Stimulated activated CD4-positive, alpha-beta T cell treated with anti-CD3 and anti-CD28 coated beads, TNF-alpha, amount 100 ng/mL, for 4 hours (primary cell): ENCODE measurements at places on chromosomes 4 and X.

- DNase-seq: no peak
These were observed 1.6 kb upstream of the JCHAIN start for GRCh38 chr4:70667740-70668535.

GRCh38 chr4:77911842-77912450 lies 49.3 kb downstream of the MRPL1 start:
- DNase-seq: no peak

- DNase-seq: no peak
These were observed 110.9 kb upstream of the ANK2 start for GRCh38 chr4:112938461-112939058.

DNA sequence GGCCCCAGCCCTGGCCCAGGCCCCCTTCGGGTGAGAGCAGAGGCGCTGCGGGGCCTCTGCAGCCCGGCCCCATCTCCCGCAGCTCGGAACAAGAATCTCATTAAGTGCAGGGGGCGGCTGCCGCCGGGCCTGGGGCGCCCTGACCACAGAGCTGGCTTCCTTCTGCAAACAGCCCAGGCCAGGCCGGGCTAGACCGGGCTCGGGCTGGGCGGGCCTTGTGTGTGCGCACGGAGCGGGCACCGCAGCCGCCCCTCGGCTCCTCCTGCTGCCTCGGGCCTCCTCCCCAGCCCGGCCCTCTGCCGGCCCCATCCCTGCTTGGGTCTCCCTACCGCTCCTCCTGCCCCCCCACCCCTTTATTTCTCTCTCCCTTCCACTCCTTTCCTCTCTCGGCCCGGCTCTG lies 83.3 kb downstream of the EFNB1 start:
- no peak for DNase-seq

DNA sequence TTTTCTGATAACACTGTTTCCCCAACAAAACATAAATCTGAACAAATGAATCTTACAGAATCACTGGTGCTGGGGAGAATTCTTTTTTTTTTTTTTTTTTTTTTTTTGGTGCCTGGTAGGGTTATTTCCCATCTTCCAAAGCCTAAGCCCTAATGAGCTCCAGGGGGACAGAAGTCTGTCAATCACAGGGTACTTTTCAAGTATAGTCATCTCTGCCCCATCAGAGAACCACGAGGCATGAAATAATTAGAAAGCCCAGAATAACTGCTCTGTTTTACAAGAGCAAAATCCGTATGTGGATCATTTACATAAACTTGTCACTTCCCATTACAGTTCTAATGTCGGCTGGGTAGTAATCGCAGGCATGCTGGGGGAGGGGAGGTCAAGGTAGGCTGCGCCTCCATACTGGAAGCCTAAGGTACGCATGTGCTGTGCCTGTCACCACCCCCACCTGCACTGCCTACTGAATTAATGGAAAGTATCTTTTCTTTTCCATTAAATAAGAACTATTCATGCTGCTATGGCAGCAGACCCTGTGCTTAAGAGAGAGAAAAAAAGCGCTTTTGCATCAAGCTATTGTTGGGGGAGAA lies 164.7 kb upstream of the LEF1 start:
- no peak for DNase-seq

GRCh38 chr4:84879651-84880200 lies 86.8 kb downstream of the WDFY3 start:
- DNase-seq: no peak

GRCh38 chr4:142823796-142824195 lies 22.3 kb downstream of the INPP4B start:
- DNase-seq: no peak

DNA sequence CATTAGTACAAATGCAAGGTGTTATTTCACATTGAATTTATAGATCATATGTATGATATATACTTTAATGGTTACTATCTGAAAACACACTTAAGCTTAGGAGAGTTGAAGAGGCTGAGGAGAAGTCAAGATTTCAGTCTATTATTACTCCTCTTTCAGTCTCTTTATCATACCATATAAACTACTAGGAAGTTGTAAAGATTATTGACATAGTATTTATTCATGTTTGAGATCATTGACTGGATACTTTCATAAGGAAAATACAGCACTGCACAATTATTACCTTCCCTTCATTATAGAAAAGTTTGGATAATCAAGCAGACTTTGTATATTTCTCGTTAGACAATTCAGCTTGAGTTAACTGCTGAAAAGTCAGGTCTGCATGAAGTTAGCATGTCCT lies 10.0 kb upstream of the SGMS2 start:
- DNase-seq: no peak

DNA sequence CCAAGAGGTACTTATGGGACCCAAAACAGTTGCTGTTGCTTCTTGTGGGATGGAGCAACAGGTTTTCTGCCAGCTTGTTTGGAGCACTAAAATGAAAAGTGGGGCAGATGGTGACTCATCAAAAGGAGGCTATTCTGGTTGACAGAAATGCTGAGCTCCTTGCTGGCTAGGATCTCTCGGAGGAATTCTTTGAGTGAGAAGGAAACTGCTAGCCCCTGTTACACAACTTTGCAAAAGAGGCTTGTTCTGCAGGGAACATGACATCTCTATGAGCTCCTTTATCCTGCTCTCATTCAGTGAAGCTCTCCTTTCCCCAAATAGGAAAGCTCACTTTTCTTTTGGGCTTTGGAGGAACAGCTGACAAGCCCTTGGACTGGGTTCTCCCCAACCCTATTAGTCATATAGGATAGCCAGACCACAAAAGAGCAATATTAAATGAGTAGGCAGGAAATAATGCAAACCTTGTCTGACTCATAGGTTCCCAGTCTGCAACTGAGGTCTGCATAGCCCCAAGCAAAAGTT lies 108.3 kb downstream of the CDS1 start:
- DNase-seq: no peak

DNA sequence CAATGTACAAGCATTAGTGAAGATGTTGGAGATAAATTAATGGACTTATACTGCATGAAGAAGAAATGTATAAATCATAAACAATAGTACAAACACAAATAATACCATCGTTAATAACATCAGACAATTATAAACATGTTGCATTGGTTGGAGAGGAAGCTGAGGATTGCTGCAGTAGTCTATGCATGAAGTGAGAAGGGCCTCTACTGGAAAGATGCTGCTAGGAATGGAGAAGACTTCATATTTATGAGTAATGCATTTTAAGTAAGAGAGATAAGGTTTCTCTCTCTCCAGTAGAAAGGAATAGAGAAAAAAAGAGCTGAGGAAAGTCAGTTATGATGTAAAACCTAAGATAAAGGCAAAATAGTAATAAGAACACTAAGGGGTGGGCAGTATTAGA lies 247.8 kb downstream of the GRID2 start:
- no peak for DNase-seq

GRCh38 chrX:21610168-21610567 lies 48.0 kb downstream of the KLHL34 start:
- no peak for DNase-seq

- no peak for DNase-seq
These were observed 54.1 kb downstream of the SHROOM3 start for GRCh38 chr4:76488888-76489685.

GRCh38 chrX:150450519-150451177 lies 87.5 kb downstream of the MAMLD1 start:
- DNase-seq: no peak

- DNase-seq: no peak
These were observed 102.7 kb downstream of the TRAM1L1 start for GRCh38 chr4:116982656-116983055.

GRCh38 chrX:98067611-98068010 lies 1183.9 kb downstream of the RPA4 start:
- no peak for DNase-seq

DNA sequence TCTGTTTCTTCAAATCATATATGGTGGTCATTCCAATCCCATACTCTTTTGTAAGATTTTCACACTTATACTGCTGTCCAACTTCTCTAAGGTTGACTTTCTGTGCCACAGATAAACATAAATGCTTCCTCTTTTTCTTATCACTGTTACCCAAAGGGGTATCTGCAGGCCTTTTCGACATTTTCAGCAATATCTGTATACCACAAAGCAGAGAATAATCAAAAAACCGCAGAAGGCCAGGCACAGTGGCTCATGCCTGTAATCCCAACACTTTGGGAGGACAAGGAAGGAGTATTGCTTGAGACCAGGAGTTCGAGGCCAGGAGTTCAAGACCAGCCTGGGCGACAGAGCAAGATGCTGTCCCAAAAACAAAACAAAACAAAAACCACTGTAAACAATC lies 3.1 kb upstream of the RFC1 start:
- no peak for DNase-seq

- DNase-seq: no peak
These were observed 66.9 kb downstream of the LUZP4 start for GRCh38 chrX:115356369-115356768.

DNA sequence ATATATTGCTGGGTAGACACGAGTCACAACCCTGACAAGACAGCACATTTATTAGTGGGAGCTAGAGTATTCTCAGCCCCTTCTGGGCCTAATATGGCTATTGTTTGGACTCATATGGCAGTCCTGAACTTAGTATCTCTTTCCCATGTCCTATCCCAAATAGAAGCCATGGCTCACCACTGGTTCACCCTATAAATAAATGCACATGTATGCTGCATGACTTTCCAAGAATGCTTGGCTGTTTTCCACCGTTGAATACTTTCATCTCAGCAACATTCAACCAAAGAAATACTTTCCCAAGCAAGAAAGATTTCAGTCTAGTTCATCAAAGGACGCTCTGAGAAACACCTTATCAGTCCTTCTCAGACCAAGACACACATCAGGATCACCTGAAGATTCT lies 36.7 kb downstream of the SMPX start:
- DNase-seq: no peak

GRCh38 chr4:30904215-30904555 lies 184.0 kb downstream of the PCDH7 start:
- DNase-seq: no peak

- DNase-seq: no peak
These were observed 219.3 kb upstream of the LDB2 start for GRCh38 chr4:17117746-17118145.

DNA sequence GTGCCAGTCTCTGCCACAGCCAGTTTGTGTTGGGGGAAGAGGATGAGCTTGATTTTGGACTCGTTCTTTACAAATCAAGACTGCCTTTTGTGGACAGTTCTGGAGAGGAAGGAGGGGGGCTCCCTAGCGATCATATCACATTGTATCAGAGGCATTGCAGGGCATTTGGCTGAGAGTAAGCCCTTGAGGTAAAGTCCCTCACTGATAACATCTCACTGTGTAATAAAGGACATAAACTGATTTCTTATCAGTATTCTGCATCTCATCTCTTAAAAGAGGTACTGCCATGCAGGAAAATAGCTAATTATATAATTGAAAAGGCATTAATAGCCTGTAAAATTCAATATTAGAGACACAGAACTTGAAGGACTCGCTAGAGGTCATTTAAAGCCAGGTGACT lies 6.1 kb upstream of the IGFBP7 start:
- DNase-seq: no peak

DNA sequence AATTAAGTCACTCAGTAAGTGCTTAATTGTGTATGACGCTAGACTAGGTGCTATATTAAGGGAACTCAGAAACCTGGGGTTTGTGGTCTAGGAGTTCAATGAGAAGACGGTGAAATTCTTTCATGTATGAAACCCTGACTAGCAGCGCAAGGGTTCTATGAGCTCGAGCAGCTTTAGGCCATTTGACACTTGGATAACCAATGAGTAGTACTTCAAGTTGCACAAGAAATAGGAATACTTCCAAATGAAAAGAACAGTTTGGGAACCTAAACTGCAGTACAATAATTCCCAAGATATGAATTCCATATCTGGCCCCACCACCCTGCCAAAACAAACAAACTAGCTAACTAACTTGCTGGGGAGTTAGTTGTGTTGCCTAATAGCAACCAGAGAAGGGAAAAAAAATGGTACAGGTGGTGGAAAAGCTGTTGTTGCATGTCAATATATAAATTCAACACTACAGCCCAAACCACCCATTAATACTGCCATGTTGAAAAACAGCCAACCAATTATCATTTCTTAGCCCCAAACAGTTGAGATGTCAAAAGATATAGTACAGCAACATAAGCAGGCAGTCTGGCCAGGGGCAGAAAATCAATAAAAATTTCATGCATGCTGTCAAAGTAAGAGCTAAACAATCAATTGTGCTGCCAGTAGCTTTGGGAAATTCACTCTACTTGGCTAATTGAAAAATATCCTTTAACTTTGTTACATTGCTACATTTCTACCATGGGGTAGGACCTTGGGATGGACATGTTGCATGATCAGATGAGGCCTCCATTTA lies 54.6 kb upstream of the MCF2 start:
- DNase-seq: no peak

DNA sequence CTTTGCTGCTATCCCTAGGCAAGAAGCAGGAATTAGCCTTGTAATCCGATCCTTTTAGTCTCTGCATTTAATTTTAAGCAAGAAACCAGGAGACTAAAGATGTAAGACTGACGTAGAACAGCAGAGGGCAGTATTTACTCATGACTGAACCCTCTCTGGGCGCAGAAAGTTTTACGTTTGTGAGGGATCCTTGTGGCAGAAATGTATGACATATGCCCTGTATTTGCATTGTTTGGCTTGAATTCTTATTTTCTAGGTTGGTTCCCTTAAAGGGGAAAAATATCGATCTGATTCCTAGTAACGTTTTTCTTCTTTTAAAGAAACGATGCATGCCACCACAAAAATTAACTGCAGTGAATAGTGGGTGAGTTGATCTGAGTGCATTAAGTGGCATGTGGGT lies 1.3 kb upstream of the FAT4 start:
- no peak for DNase-seq

- DNase-seq: no peak
These were observed 96.8 kb downstream of the FNIP2 start for GRCh38 chr4:158865520-158866177.
